Upper lobe of right lung (tissue), 1 donor: ENCODE measurements at places on chromosomes 3 and 15. TPM values are rescaled to one million over a fixed set of nuclear protein-coding genes. Genes with fewer than 3 reads are reported as not detected.

- DNase-seq = no peak
Measured at GRCh38 chr3:122283796-122284445, 41.1 kb upstream of the CSTA start.

The SCN11A gene
- 0.14 TPM for total RNA-seq

The DCUN1D1 gene
- total RNA-seq = 49.9 TPM

DNA sequence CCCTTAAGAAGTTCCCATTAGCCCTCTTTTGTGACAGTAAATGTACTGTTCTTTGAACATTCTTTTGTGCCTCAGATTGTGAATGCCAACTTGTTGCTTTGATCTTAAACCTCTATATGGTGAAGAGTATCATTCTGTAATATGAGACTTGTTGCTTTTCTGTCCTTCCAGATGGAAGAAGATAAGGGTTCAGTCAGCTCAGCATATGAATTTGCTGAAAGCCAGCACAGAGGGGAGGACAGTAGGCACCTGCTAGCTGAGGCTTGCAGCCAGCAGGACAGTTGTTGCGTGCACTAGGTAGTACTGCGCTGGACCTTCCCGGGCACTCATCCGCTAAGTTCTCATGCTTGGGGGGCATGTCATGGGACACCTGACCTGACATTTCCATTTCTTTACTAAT is 74.7 kb downstream of the DCUN1D1 start:
- DNase-seq = no peak

DNA sequence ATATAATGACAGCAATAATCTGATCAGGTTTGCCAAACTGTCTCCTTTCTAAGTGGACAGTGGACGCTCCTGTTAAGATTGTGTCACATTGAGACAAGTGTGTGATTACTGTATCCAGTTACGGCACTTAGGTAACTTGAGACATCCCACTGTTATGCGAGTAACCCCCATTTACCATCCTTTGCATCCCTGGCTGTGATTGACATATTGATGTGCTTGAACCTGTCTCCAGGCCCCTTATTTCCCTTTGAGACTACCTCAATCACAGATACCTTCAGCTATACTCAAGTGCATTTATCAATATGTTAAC is 785.2 kb downstream of the NR2F2 start:
- no peak for DNase-seq
